ENCODE measurements at places on chromosomes 5 and 9. TPM values are rescaled to one million over a fixed set of nuclear protein-coding genes. Genes with fewer than 3 reads are reported as not detected.

DNA sequence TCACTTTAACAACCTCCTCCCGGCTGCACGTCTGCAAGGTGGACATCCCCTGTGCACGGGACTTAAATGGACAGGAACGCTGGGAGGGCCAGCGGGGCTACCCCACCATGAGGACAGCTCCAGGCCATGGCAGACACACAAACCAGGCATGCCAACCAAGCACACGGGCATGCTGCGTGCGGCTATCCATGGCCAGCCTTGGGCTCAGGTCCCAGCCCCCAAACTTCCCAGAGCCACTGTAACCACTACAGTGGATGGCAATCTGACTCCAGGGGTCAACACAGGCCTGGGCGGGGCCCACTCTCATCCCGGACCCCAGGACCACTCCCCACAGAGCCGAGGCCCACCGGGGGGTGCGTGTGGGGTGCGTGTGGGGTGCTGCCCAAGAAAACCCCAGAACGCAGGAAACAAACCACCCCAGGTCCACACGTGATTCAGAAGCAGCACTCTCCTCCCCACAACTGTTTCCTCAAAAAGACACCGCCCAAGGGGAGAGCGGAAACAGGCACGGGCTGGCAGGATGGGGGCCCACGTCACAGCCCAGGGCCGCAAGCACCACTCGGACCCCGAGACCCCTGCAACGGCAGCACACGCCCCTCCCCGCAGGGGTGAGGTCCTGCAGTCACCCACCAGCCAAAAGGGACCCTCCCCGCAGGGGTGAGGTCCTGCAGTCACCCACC is 7.4 kb downstream of the SLC12A7 start:
- DNase-seq, result no peak

C9 gene
- polyA plus RNA-seq, result not detected

LCN1 gene
- not detected for polyA plus RNA-seq

DNA sequence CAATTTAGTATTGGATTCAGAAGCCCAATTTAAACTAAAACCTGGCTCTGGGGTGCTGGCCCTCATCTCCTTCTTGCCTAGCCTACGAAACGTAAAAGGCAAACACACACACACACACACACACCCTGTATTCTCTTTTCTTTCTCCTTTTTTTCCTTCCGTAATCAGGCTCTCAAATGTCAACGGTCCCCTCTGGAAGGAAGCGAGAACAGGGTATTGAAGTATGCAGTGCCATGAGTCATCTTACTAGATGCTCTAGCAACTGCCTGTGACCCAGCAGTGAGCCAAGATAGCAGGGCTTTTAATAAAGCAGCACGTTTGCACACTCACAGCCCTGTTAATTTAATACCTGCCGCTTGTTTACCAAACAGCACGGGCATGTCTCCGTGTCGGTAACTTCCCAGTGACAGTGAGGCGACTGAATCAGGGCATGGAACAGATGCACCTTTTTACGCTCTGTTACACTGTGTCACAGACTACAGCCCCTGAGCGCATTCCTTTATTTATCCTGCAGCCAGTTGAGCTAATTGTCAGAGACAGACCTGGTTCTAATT is 243.8 kb downstream of the BNC2 start:
- DNase-seq, result no peak

GRCh38 chr9:111895996-111896941 is at the start of gene UGCG:
TSS of gene UGCG (plus strand) at chr9:111896814. CDS start at chr9:111897216, 402 bp downstream.
- no peak for DNase-seq

GRCh38 chr9:38418366-38418765 is 5.9 kb downstream of the IGFBPL1 start:
- no peak for DNase-seq

Data from GM12878 (cell line).